Left cardiac atrium (tissue), 4 donors: ENCODE measurements at places on chromosomes 2 and 18. TPM values are rescaled to one million over a fixed set of nuclear protein-coding genes. Genes with fewer than 3 reads are reported as not detected.

Gene TRAF3IP1
- total RNA-seq = 12.1 TPM

Gene ANKRD36B
- 8.0 TPM for total RNA-seq

Gene FECH
- total RNA-seq = 20.8 TPM

Gene SLC20A1
- 38.1 TPM for total RNA-seq

Gene HK2
- total RNA-seq = 18.4 TPM

Gene VSNL1
- 25.2 TPM for total RNA-seq

- DNase-seq = no peak
These were observed 28.8 kb downstream of the HDAC4 start for GRCh38 chr2:239371726-239372686.

GRCh38 chr2:184936761-184937160 is 338.4 kb downstream of the ZNF804A start:
- no peak for DNase-seq

- no peak for DNase-seq
These were observed 95.5 kb upstream of the LRATD1 start for GRCh38 chr2:14536976-14537375.

DNA sequence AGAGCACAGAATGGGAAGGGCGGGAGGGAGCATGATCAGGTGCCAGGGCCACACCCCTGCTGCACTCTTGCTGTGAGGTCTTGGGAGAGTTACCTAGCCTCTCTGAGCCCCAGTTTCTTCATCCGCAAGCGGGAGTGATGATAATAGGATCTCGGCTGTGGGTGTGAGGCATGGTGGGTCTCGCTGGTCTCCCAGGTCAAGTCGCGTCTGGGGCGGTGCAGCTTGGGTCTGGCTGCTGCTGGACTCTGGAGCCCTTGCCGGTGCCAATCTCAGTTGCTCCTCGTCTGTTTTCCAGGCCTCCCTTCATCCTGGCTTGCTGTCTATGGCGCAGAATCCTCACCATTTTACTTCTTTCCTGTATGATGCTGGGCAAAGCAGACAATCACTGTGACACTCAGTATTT is 130.3 kb upstream of the RAB12 start:
- DNase-seq = no peak

GRCh38 chr2:168114040-168114439 is 133.4 kb downstream of the STK39 start:
- no peak for DNase-seq
